ENCODE measurements at places on chromosomes 13 and 19.

GRCh38 chr13:78867655-78868054 lies 208.7 kb upstream of the OBI1 start:
- DNase-seq: no peak

- DNase-seq: no peak
Observed at GRCh38 chr13:112567161-112567862, 20.6 kb downstream of the TUBGCP3 start.

DNA sequence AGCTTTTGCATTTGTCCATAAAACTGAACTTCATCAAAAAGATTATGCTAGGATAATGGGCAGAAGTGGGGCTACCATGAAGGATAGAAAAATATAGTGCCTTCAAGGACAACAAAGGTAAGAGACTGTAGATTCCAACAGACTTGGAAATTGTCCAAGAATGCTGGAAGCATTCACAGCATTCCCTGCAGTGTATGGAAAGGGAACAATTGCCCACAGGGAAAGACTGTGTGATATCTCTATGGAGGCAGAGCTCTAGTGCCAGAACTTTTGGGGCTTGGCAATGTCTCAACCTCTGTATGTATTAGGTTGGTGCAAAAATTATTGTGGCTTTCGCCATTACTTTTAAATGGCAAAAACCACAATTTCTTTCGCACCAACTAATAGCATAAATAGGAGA lies 1598.8 kb upstream of the MIR17HG start:
- no peak for DNase-seq

- DNase-seq: no peak
Observed at GRCh38 chr13:102999499-102999898, 66.7 kb downstream of the SLC10A2 start.

GRCh38 chr19:8069096-8069973 lies 16.8 kb downstream of the CCL25 start:
- DNase-seq: no peak

- DNase-seq: no peak
Observed at GRCh38 chr13:29702912-29703351, 107.4 kb upstream of the SLC7A1 start.

GRCh38 chr13:40980461-40980860 lies 38.7 kb downstream of the ELF1 start:
- DNase-seq: no peak

- DNase-seq: no peak
Observed at GRCh38 chr19:48638831-48639381, 1.7 kb upstream of the DBP start.
